ENCODE measurements at places on chromosomes 13 and 19. TPM values are rescaled to one million over a fixed set of nuclear protein-coding genes. Genes with fewer than 3 reads are reported as not detected.

The DPY19L3 gene
- total RNA-seq = 36.7 TPM

The EDNRB gene
- total RNA-seq = 60.1 TPM

The THSD1 gene
- total RNA-seq = 6.4 TPM

The CNFN gene
- total RNA-seq = 2.2 TPM

DNA sequence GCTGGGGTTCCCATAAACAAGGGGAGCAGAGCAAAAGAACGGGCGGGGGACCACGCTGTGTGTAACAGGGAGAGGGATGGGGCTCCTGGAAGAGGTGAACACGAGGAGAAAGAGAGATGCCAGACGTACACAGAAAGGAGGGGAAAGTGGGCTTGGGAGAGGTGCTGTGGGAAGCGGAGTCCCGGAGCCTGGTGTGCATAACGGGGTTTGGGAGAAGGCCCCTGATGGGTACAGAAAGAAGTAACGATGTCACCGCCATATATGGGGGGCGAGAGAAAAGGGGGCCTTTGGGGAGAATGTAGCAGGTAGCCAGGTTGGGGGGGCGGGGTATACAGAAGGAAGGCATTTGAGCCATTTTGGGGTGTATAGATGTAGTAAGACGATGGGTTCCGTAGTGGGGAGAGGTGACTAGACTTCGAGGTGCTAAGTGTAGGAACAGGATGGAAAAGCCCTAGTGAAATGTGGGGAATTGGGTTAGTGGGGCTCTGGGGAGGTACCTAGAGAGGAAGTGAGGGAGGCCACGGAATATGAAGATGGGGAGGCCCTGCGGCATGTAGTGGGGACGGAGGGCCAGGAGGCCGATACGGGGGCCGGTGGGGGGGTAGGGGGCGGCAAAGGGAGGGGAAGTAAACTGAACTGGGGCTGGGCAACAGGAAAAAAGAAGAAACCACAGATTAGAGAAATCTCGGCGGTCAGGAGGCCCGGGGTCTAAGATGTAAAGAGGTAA lies 787 bp downstream of the ZNF580 start:
- DNase-seq = no peak

- DNase-seq = no peak
Measured at GRCh38 chr13:46313024-46313423, 74.0 kb downstream of the RUBCNL start.

- DNase-seq = no peak
Measured at GRCh38 chr13:32545083-32545482, 6.5 kb upstream of the N4BP2L2 start.

- DNase-seq = no peak
Measured at GRCh38 chr13:37615276-37615675, 16.7 kb upstream of the POSTN start.

DNA sequence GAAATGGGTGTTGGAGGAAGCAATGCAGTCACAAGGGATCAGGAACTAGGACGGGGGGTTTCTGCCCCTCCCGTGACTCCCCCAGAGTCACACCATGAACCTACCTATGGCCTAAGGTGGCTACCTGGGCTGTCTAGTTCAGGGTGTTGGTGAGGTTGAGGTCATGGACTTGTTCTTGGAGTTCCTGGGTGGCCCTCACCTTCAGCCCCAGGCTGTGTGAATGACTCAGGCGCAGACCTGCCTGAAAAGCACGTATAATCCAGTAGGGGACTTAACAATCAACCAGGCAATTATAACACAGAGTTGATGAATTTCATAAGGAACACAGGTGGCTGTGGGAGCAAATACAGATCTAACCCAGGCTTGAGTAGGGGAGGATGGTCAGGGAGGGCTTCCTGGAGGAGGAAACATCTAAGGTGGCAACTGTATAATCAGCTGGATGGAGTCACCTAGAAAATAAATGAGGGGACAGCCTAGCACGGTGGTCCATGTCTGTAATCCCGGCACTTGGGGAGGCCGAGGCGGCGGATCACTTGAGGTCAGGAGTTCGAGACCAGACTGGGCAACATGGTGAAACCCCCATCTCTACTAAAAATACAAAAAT lies 25.6 kb upstream of the ADGRE1 start:
- DNase-seq = no peak

DNA sequence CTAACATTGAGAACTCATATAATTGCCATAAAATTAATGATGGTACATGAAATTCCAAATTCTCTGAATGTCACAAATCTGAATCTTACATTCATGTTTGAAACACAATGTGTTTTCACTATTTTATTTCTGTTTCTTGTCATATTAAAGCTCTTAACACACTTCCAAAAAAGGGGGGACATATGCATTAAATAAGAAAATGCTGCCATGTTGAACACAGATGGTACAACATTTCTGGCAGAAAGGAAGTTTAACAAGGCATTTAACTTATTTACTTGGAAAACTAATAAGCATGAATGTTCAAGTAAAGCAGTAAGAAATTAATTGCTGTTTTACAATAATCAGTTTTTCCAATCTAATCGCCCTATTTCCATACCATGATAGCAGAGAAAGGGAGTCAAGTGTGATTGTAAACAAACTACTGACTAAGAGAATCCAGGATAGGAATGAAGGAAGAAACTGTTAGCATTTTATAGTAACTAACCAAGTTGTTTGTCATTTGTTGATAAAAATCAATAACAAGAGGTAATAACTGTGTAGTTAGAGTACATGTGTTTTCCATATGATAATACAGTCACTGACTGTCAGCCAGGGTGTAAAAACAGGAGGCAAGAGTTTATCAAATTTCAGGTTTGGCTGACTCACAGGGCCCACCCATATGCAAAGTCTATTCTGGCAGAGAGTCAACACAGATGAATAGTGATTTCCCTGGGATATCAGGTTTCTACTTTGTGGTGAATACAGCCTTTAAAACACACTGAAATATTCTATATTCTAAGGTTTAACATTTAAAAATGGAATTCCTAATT lies 5.7 kb upstream of the FOXO1 start:
- no peak for DNase-seq

DNA sequence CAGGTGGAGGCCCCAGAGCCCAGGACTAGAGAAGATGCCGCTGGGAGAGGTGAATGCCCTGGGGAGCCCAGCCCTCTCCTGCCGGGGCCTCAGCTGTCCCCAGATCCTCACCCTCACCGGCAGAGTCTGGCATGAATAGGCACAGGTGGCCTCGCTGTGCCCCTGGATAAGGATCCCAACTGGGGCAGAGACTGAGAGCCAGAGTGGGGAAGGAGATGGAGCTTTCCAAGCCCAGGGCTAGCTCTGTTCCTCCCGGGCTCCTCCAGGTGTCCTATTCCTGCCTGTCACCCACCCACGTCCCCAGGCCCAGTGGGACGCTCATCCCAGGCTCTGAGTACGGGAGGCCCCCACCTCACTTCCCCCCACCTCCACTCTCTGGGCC lies 16.5 kb downstream of the PRR36 start:
- DNase-seq = no peak
